ENCODE measurements at places on chromosomes 4 and X. TPM values are rescaled to one million over a fixed set of nuclear protein-coding genes. Genes with fewer than 3 reads are reported as not detected.

DNA sequence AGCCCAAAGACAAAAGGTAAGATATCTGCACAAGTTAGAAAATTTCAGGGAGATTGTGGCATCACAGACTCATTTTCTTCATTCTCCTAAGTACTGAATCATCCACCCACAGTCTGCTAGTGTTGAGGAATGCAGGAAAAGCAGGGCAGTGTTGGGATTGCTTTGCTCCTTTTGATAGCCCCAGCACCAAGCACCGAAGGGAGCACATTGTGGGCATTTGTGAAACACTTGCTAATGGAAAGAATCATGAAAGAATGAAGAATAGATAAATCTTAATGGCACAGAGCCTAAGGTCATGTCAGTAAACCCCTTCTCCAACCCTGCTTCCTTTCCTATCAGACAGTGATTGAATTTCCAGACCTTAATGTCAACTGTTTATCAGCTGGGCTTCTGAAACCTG is 103.1 kb upstream of the GPRIN3 start:
- DNase-seq: no peak

- no peak for DNase-seq
These were observed 49.7 kb upstream of the NAP1L5 start for GRCh38 chr4:88747351-88747750.

DNA sequence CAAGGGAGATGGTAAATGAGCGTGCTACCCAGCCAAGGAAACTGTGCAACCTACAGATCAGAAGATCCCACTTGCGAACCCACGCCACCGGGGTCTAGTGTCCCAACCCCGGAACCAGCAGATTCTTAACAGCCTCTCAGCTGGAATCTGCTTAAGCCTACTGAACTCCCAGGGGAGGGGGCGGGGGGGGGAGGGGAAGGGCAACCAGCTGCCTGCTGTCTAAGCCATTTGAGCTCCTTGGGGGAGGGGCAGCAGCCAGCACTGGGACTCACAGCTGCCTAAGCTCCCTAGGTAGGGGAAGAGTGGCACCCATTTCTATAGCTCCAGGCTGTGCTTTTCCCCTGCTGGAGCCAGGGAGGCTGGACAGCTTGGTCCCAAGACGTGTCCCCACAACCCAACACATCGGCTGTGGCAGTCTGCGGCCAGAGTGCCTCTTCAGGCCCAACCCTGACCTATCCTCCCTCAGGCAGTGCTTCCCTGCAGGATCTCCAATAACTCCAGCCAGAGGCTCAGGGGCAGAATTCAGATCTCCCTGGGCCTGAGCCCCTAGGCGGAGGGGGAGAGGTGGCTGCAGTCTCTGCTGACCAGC is 289.2 kb downstream of the LDB2 start:
- no peak for DNase-seq

DNA sequence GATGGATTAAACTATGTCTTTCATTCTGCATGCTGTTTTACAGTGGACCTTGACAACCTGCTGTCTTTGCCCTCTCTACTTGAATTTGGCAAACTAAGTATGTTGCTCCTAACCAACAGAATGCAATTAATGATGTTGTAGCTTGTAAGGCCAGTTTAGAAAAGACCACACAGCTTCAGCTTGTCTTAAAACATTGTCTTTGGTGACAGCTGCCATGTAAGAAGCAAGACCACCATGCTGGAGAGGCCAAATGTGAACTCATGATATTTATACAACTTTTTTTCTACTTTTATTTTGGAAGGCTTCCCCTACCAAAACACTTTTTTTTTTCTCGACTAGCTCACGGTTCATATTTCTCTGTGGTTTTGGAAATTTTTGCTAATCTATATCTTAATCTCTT is 278.0 kb upstream of the GNPDA2 start:
- DNase-seq: no peak

DNA sequence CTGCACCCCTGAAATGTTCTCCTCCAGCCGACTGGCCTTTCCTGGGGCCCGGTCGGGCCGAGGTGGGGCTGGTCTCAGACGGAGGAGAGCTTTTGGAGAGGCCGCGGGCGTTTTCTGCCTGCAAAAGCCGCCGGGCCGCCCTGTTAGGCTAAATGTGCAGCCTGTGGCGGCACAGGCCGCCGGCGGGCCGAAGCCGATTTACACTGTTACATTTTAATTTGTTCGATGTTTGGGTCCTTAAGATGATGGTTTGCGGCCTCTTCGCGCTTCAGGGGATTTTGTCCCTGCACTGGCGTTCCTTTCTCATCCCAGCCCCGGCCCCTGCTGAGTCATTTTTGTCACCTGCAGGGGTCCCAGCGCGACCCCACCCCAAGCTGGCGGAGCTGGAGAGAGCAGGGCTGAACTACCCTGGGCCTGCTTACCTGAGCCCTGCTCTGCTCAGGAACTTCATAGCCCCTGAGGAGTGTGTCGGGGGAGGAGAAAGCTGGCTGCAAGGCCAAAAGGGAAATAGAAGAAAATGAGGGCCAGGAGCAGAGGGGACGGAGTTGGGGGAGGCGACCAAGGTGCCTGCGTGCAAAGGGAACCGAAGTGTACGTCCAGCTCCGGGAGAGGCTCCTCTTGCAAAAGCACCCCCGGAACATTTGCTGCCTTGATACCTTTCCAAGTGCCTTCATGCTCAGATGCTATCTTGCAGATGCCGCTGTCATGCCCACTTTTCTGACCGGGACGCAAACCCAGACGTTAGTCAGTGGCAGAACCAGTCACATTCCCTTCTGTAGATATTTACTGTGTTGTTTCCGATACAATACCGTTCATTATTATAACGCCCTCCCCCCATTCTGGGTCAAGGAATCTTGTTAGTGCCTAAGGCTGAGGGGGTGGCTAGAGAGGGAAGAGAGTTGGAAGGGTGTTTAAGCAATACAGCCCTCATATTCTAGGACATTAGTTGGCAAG is 977 bp upstream of the RBBP7 start:
- peak; percentile 83 for DNase-seq

GRCh38 chr4:183801457-183802165 is 103.5 kb upstream of the STOX2 start:
- no peak for DNase-seq

DNA sequence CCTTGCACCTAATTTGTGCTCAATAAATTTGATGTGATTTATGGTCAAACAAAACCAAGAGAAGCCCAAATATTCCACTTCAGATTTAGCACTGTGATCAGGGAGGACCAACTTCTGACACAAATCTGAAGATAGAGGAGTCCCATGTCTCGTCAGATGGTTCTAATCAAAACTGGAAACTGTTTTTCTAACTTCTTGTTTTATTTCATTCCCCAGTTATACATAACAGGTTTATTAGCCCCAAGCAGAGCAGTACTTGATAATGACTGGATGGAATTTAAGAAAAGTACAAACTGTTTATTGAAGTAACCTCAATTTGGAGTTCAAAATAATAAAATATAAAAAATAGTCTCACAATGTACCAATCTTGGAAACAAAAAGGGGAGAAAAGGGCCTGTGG is 310.3 kb downstream of the LDB2 start:
- DNase-seq: no peak

GRCh38 chrX:2313864-2314640 is 186.7 kb downstream of the DHRSX start:
- DNase-seq: no peak

DNA sequence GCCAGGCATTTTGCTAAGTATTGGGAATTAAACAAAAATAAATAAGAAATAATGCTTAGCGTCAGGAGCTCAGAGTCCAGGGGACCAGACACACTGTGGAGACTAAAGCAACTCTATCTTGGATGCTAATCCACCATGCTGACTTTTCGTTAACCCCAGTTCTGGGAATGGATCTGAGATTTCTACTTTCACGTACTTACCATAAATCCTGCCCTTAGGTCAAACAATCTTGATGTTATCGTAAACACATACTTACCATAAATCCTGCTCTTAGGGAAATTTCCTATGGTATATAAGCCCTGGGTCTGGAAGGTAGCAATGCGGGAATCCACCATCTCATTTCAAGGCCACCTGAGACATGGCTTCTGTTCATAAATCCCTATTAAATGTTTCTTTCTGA is 204.5 kb upstream of the IGFBP7 start:
- DNase-seq: no peak

GRCh38 chrX:12770440-12770839 is 20.8 kb upstream of the PRPS2 start:
- no peak for DNase-seq

GRCh38 chr4:92104506-92104905 is 199.3 kb upstream of the GRID2 start:
- no peak for DNase-seq

DNA sequence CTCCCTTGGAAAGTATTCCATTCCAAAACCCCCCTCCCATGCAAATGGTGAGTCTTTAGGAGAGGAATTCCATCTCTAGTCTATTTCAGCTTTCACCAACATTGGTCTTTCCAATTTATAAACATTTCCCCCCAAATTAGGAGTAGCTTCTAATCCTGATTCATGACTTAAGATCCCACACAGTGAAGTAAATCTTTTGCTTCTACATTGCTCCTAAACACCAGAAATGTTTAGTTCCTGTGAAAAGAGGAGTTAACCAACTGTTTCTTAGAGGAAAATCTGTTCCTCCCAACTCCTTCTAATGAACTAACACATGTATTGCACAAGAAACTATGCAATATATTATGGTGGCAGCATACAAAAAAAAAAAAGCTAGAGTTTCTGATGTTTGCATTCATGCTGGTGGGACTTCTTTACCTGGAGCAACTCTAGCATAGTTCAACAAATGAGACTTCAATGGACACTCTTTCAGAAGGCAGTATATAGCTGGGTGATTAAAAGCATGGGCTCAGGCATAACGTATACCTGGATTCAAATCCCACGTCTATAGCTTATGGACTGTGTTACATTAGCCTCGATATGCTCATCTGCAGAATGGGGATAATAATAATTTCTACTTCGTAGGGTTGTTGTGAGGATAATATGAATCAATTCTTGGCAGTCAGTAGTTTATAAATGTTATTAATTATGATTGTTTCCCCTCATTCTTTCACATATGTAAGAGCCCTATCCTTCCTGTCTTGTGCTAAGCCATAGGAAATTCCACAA is 131.6 kb upstream of the TMEM164 start:
- no peak for DNase-seq

DNA sequence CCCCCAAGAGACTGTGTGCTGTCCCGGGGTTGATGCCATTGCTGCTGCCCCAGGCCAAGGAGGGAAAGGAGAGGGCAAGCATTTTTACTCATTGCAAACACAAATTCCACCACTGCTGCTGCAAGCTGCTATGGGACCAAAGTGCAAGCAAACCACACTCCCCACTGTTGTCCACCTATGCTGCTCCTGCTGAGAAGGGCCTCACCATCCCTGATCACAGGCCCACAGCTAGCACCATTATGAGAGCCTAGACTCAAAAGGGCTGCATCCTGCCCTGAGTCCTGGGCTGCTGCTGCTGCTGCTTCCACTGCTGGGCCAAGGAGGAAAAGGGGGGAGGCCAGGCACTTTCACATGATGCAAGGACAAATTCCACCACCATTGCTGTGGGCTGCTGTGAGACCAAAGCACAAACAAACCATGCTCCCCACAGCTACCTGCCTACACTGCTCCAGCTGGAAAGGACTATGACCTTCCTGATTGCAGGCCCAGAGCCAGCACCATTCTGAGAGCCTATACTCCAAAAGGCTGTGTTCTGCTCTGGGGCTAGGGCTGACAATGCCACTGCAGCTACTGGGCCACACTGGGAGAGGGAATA is 218.2 kb upstream of the ZCCHC13 start:
- DNase-seq: no peak

DNA sequence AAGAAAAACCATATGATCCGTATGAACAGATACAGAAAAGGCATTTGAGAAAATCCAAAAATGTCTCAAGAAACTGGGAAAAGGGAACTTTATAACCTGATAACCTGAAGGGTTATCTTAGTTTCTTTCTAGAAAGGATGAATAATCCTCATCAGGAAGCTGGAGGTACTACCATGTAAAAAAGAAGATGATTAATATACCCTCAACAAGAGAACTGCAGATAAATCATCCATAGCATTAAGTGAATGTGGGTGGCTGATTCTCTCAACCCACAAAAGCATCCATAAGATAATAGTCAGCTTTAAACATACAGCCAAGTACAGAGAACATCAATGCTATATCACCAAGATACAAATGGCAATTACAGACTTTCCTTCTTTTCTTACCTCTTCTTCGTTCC is 26.4 kb downstream of the ANAPC10 start:
- DNase-seq: no peak

- DNase-seq: no peak
These were observed 607.9 kb downstream of the ANKRD50 start for GRCh38 chr4:124104628-124105027.

GRCh38 chr4:32858971-32859370 is 2138.8 kb downstream of the PCDH7 start:
- no peak for DNase-seq

- no peak for DNase-seq
These were observed 382.9 kb downstream of the INPP4B start for GRCh38 chr4:142463206-142463605.

- peak; percentile 32 for DNase-seq
These were observed 6.4 kb downstream of the LRPAP1 start for GRCh38 chr4:3525532-3526430.

- no peak for DNase-seq
These were observed 50.1 kb downstream of the IGFBP7 start for GRCh38 chr4:57059890-57060716.

MND1 gene
- 0.81 TPM for total RNA-seq

RASGEF1B gene
- 12.6 TPM for total RNA-seq

RNF150 gene
- total RNA-seq: 18.4 TPM

GPR143 gene
- 0.45 TPM for total RNA-seq

KLHL4 gene
- total RNA-seq: 1.2 TPM

C4orf36 gene
- 1.2 TPM for total RNA-seq

BCLAF3 gene
- total RNA-seq: 16.8 TPM

HADH gene
- 79.2 TPM for total RNA-seq

DUX4 gene
- not detected for total RNA-seq

OTUD6A gene
- total RNA-seq: not detected

SSX4 gene
- not detected for total RNA-seq

Measured in aorta (tissue), 5 donors.